WTC11 (cell line): ENCODE measurements at places on chromosomes 1 and 21. TPM values are rescaled to one million over a fixed set of nuclear protein-coding genes. Genes with fewer than 3 reads are reported as not detected.

- no peak for DNase-seq
Measured at GRCh38 chr1:18328803-18329202, 151.9 kb upstream of the KLHDC7A start.

- no peak for DNase-seq
Measured at GRCh38 chr1:56331207-56331891, 248.0 kb downstream of the PLPP3 start.

- DNase-seq = no peak
Measured at GRCh38 chr1:30179942-30180543, 543.3 kb downstream of the MATN1 start.

GRCh38 chr1:72122099-72122880 is 160.0 kb downstream of the NEGR1 start:
- DNase-seq = no peak

DNA sequence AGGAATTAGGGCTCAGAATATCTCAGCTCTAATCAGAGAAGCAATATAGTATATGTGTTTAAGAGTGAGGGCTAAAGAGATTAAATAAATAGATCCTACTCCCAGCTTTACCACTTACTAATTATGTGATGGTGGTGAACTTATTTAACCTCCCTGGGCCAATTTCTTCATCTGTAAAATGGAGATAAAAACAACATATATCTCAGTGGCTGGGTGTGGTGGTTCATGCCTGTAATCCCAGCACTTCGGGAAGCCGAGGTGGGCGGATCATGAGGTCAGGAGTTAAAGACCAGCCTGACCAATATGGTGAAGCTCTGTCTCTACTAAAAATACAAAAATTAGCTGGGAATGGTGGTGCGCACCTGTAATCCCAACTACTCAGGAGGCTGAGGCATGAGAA is 135.2 kb downstream of the SLC44A5 start:
- no peak for DNase-seq

GRCh38 chr1:63864224-63864641 is 90.4 kb downstream of the ROR1 start:
- DNase-seq = no peak

- no peak for DNase-seq
Measured at GRCh38 chr1:220221670-220222069, 50.6 kb downstream of the RAB3GAP2 start.

DNA sequence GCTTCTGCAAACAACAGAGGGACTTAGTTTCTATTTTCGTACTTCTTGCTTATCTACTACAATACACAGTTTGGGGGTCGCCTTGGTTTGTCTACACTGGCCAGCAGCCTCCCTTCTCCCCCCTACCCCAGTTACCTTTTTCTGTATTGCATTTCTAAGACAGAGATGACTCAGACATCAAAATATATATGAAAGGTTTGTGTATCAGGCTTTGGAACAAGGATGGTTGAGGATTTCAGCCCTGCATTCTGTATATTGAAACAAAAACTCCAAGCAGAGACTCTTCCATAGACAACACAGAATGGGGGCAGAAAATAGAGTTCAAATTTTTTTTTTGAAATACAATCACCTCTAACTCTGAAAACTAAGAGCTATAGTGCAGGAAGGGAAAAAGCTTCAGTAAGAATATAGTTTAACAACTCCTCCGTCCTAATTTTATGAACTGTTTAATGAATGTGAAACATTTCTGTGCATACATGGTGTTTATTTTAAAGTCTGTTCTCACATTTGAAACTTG is 1.9 kb downstream of the SAMD13 start:
- no peak for DNase-seq

GRCh38 chr1:81209461-81209860 is 591.3 kb upstream of the ADGRL2 start:
- DNase-seq = no peak

DNA sequence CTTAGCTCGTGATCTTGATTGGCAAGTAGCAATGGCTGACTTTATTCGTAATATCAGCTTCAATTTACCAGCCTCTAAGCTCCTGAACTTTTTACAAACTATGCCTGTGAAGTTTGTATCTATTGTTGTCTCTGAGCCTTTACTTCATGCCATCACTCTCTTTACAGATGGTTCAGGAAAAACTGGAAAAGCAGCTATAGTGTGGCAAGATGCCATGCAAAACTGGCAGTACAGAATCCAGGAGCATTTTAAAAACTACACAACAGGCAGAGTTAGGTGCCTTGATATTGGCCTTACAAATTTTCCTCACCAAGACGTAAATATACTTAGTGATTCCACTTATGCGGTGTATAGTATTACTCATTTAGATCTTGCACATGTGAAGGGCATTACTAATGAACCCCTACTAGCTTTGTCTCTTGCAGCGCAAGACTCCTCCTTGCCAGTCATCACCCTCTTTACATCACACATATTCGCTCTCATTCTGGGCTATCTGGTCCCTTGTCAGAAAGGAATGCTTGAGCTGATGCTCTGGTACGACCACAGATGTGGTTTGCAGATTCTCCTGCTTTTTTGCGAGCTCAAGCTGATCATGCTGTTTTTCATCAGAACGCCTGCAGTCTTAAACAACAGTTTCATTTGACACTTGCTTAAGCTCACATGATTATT is 36.3 kb downstream of the CLCA1 start:
- DNase-seq = no peak

- DNase-seq = no peak
Measured at GRCh38 chr1:157523774-157524493, 28.4 kb downstream of the FCRL5 start.

DNA sequence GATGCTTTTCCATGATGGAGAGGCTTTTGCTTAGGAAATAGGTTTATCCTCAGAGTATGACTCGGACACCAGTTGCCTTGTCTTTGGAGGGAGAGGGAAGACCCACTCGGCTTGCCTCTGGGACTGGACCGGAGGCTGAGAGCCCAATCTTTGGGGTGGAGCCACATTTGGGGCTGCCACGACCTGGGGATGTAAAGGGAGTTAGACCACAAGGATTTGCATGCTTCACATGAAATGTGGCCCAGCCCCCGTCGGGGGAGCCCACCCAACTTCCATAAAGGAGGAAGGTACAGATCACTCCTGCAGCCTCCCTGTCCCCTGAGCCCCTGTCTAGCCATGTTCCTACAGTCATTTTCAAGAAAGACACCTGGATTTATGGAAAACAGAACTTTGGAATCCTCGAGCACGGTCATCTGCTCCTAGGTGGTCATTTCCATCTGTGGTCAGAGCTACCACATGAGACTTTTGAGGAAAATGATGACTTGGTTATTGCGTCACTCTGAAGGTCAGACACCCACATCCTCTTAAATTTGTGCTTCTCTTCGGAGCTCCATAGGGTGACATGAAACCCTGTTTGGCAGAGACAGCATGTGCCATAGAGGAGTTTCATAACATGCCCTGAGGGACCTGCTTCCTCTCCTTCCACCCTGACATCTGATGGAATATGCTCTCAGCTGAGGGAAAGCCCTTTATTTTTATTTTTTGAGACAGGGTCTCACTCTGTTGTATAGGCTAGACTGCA is 99.4 kb upstream of the SLC45A1 start:
- no peak for DNase-seq

DNA sequence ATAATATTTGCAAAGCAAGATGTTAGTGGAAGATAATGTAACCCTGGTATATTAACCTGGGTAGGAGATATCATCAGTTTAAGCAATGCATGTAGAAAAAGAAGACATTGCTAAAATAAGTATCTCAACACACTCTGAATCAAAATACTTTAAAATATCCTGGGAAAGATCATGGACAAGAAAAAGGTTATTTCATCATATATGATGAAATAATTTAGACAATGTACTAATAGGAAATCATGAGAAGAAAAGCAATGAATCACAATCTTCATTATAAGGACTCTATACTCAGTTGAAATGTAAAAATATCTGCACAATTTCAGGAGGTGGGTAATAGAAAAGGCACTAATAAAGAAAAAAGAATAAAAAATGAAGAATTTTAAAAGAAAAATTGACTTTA is 158.8 kb downstream of the KCNT2 start:
- DNase-seq = no peak

DNA sequence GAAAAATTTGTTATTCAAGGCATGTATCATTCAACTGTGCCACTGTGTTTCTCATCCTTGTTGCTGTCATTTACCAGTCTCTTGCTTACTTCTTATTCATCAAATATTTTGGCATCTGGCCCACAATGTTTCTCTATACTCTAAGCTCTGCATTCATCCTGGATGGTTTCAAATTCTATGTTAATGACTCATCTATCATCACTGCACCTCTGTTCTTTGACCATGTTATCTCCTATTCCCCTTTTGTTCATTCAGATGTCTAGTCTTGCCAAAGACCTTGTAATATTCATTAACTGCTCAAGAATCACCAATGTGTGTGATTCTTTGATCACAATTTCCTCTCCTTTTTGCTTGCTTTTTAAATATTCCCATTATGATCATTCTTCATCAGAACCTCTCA is 54.6 kb upstream of the PRKACB start:
- DNase-seq = no peak

GRCh38 chr1:40872276-40872675 is 10.1 kb upstream of the CITED4 start:
- DNase-seq = no peak

GRCh38 chr1:180946056-180946455 is 33.4 kb downstream of the KIAA1614 start:
- no peak for DNase-seq

DNA sequence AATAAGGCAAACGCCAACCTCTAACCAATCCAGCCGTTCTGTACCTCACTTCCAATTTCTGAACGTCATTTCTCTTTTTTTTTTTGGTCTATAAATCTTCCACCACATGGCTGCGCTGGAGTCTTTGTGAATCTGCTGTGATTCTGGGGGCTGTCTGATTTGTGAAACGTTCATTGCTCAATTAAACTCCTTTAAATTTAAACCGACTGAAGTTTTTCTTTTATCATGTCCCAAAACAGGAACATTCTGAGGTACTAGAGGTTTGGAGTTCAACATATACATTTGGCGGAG is 65.5 kb upstream of the BACH1 start:
- DNase-seq = no peak

DNA sequence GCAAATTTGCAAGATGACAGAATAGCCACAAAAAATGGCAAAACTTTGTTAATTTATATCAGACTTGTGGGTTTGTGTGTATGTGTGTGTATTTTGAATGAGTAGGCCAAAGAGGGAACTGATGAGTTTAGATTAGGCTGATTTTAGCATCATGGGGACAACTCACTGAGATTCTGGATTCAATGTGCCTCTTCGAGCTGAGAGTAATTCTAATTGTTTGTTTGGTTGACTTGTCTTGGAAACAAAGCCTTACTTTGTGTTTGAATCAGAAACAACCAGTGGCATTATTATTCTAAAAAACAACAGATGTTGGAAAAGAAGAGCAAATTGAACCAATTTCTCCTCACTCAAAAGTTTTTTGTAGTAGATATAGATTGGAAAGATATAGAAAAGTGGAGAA is 40.5 kb upstream of the C21orf91 start:
- no peak for DNase-seq

- no peak for DNase-seq
Measured at GRCh38 chr1:43564551-43565348, 34.1 kb downstream of the PTPRF start.

GRCh38 chr1:30034627-30035521 is 688.5 kb downstream of the MATN1 start:
- no peak for DNase-seq

GRCh38 chr1:234918961-234919761 is 209.5 kb downstream of the TOMM20 start:
- DNase-seq = no peak

DNA sequence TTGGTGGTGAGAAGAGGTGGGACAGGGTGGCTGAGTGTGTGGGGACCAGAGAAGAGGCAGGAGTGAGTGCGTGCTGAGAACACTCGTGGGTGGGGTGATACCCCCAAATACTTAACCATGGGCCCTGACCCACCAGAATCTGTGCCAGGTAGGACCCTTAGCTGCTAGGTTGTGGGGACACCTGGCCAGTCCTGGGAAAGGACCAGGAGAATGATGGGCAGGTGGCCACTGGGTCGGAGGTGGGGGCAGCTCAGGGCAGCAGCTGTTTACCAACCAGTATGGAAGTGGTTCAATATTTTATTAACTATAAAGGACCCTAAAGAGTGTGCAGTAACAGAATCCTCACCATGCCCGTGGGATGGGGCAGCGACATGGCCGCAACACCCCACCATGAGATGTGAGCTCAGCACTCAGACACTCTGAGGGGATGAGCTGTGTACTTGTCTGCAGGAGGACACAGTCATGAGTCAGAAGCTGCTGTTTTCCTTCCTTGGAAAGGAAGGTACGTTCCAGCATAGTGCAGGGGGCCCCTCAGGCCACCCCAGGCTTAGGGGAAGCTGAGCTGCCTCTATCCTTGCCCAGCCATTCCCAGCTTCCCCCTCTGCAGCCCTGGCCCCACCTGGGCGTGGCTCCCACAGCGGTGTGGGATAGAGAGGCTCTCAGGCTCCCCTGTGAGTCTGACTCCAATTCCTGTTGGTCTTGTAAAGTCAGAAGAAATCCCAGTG is 25.4 kb downstream of the TEX35 start:
- no peak for DNase-seq

DNA sequence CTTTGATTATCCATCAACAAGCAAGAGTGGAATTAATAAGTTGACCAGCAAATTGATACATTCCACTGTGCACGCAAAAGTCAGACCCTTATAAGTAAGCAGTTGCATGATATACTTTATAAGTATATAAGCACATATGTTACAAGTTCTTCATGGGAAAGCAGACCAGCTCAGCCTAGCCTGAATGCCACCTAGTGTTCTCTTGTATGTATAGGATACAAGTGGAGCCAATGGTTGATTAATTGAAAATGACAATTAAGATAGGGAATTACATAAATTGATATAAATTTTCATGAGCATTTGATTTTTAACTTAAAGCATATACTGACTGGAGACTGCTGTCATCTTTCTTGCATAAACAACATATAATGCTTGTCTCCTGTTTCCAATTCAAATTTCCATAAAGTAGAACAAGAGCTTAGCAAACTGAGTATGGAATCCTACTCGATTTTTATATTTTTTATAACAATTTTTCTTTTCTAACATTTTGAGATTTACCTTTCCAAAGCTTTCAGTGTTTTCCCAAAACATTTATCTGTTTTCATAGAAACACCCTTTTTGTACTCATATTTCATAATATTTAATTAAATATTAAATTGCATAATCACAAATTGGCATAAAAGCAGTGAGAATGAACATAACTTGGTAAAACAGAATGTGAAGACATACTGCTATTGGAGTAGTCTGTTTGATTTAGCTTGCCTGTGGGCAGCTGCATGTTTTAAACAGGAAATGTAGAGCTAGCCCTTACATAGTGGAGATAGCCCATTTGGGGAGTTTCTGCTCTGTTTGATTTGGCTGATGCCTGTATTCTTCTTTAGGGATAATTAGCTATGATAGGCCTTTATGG is 62.8 kb downstream of the MAGI3 start:
- DNase-seq = peak; percentile 12

GRCh38 chr21:14403681-14404318 is 20.9 kb upstream of the HSPA13 start:
- no peak for DNase-seq

PADI1 gene
- total RNA-seq = 0.15 to 0.57 TPM (median 0.18 TPM) in 3 replicates

PADI2 gene
- total RNA-seq = 3.8 to 5.1 TPM (median 4.4 TPM) in 3 replicates

DCST2 gene
- 0.83 to 1.8 TPM (median 1.6 TPM) in 3 replicates for total RNA-seq

DNAJC28 gene
- total RNA-seq = 2.6 to 4.0 TPM (median 3.5 TPM) in 3 replicates

KCNE1 gene
- 0.16 to 0.37 TPM (median 0.37 TPM) in 3 replicates for total RNA-seq

VAV3 gene
- 7.7 to 10.0 TPM (median 8.3 TPM) in 3 replicates for total RNA-seq

TSTD1 gene
- total RNA-seq = 74.5 to 107 TPM (median 100 TPM) in 3 replicates

GBP1 gene
- total RNA-seq = 0.20 to 0.44 TPM in 2 of 3 replicates, not detected in the other

RIPPLY3 gene
- 2.0 to 3.5 TPM (median 2.3 TPM) in 3 replicates for total RNA-seq

NBPF10 gene
- total RNA-seq = 0.63 to 0.80 TPM (median 0.64 TPM) in 3 replicates

ABCD3 gene
- 22.3 to 27.2 TPM (median 23.5 TPM) in 3 replicates for total RNA-seq

KPRP gene
- not detected in 3 replicates for total RNA-seq

C1orf56 gene
- 2.9 to 5.4 TPM (median 3.6 TPM) in 3 replicates for total RNA-seq

LCE2C gene
- total RNA-seq = not detected in 3 replicates

FHAD1 gene
- 2.6 to 3.0 TPM (median 2.9 TPM) in 3 replicates for total RNA-seq
